ENCODE measurements at places on chromosomes 4 and X.

DNA sequence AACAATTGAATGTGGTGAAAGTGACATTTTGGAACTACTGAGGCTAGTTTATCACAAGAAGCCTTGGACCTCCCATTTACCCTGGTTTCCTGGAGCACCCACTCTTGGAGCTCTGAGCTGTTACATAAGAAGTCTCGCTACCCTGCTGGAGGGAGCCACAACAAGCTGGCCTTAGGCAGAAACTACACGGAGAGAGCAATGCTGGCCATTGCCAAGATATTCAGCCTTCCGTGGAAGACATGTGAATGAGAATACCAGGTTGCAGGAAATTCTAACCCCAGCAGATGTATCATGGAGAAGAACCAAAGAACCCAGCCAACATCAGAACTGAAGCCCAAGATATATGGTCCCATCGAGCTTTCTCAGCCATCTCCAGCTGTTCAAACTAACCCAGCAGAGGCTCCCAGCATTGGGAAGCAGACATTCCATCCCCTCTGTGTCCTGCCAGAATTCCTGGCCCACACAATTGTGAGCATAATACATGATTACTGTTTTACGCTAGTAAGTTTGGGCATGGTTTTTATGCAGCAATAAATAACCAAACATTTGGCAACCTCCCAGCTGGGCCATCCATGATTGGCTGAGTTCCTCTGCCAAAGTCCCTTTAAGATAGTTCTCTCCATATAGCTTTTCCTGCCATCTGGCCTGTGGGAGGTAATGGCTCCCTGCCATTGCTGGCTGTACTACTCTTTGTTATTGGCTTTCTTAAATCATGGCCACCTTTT is 17.9 kb upstream of the PDE5A start:
- DNase-seq: peak; percentile 89

DNA sequence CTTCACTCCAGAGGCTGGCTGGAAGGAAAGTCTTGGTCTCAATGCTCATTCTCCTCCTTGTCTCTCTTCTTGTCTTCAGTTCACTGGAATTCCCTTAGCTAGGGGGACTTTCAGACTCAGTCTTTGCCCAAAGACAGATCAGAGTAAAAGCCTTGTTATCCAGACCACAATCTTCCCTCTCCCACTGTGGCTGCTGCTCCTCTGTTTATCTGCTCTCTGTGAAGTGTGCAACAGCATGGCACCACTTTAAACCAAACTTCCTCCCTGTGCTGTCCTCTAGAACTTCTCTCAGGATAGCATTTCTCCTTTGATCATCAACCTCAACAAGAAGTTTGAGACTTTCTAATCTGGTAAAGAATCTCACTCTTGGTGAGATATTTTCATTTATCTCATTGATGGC is 530.1 kb upstream of the SLIT2 start:
- no peak for DNase-seq

DNA sequence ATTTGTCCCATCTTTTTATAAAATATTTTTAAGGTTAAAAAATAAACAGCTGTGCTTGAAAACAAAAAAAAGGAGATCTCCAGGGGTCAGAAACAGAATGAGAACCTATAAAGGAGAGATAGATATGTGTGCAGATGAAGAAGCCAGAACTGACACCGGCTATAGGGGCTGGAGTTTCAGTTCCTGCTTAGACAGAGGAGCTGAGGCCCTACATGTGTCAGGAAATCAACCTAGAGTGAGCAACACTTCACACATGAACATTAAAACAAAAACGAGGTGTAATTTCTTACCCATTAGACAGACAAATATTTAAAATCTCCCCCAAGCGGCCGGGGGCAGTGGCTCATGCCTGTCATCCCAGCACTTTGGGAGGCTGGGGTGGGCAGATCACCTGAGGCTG is 17.8 kb upstream of the HUWE1 start:
- no peak for DNase-seq

DNA sequence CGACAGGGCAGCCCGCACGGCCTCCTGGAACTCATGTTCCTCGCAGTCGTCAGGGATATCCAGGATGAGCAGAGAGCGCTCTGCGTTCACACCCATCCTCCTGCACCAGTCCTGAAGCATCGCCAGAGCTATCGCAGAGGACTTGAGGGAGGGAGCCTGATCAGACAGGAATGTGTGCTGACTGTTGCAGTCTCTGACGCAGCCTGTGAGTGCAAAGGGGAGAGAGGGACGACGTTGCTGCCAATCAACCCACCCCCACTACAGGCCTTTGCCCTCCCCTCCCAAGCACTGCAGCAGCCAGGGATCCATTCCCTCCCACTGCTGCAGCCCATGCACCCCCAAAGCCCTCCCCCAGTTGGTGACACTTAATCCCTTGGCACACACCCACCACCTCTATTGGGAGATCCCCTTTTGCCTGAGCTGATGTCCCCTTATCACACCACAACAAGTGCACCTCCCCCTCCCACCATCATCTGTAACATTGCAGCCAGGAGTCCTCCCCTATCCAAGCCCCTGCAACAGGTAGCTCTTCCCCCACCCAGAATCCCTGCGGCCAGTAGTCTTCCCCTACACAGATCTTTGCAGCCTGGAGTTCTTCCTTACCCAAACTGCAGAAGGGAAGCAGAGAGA is 897 bp downstream of the PNMA6F start:
- DNase-seq: no peak

- no peak for DNase-seq
Measured at GRCh38 chrX:129115104-129115503, 408.2 kb downstream of the SMARCA1 start.

DNA sequence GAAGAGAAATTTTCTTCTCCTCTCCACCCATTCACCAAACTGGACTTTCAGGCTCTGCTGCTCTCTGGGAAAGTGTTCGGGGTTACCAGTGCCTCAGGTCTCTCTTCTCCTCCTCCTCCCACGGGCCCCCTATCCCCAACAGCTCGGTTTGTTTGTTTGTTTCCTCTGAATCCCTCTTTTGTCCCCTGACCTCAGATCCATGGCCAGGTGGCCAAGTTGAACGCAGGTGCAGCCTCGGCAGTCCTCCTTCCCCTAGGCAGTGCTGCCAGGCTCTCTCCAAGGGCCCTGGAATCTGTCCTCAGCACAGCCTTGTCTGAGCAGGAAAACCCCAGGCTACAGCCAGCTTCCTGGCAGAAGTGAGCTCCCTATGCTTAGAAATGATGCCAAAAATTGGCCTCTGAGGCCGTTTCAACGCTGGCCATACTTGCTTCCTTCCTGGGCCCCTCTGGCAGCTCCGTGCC is 60.0 kb downstream of the FHDC1 start:
- DNase-seq: no peak

DNA sequence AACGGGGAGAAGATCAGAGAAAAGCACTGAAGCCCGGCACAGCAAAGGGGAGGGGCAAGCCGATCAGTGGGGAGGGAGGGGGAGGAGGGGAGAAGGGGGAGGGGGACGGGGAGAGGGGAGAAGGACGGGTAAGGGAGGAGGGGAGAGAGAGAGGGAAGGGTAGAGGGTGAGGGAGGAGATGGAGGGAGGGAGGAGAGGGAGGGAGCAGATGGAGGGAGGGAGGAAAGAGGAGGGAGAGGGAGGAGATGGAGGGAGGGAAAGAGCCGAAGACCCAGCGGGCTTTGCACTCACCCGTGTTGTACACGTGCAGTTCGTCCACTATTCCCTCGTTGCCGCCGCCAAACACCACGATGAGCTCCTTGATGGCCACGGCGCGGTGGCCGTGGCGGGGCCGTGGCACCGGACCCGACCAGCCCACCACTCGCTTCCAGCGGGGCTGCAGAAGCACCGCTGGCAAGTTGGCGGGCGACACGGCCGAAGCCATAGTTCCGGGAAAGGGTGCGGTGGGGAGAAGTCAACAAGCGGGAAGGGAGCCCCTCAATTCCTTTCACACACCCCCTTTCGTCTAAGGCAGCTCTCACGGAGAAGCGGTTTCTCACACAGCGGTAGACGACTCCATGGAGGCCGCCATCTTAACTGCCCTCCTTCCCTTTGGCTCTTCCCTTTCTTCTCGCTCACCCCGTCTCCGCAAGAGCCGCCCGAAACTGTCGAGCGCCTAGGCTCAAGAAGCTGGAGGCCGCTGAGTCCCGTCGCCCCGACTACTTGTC is 1.1 kb downstream of the HCFC1 start:
- DNase-seq: no peak

DNA sequence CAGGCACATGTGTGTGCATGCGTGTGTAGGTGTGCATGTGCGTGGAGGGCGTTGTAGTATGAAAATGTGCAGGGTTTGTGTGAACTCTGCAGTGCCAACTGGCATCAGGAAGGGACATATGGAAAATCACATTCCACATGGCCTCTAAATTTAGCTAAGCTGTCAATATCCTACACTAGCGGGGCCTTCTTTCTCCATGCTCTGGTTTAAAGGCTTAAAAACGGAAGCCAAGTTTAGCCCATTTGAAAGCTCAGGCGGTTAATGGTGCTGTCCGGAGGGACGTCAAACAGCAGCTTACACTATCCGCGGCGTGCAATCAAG is 144.1 kb upstream of the NOCT start:
- no peak for DNase-seq

- DNase-seq: peak; percentile 51
Measured at GRCh38 chrX:150032742-150033141, 94.5 kb upstream of the EOLA2 start.

GRCh38 chrX:106912864-106913263 is 7.3 kb upstream of the CLDN2 start:
- no peak for DNase-seq

GRCh38 chr4:148090503-148091476 is 351.4 kb downstream of the NR3C2 start:
- DNase-seq: no peak

GRCh38 chr4:187258651-187259401 is 535.2 kb upstream of the FAT1 start:
- DNase-seq: no peak

DNA sequence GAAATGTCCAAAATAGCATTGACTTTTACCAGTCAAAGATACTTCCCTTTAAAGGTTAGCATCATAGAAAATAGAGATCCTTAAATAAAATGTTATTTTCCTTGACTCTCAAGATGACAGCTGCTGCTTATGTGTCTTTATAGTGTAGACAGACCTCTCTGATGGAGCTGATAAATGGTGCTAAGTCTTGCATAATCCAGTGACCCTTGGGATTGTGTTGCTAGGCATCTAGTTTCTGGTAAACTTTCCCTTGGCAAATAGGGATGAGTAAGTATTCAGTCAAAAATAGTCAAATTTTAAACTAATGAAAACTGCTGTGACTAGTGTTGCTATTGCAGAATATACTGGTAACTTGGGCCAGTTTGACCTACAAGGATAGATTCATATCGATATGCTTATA is 53.6 kb downstream of the MBNL3 start:
- DNase-seq: no peak

DNA sequence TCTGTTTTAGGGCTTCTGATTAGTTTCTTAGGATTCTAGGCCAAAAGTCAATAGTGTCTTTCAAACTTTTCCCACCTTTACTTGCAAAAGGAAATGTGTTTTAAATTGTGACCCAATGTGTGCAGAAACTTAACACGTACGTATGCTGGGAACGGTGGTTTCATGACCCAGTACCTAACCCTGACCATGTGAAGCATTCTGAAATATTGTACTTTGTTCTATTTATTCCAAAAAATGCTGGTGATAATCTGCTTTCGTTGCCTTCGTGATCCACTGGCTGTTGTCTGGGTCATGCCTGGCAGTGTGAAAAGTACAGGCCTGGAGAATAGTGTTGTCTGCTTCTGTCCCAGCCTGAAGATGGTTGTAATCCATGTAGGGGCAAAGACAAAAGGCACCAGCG is 26.7 kb upstream of the TADA2B start:
- no peak for DNase-seq

- DNase-seq: no peak
Measured at GRCh38 chrX:78104447-78105176, 564 bp downstream of the PGK1 start.

GRCh38 chr4:169098054-169098497 is 88.0 kb upstream of the CBR4 start:
- DNase-seq: no peak

GRCh38 chrX:15815779-15816437 is 25.6 kb downstream of the ZRSR2 start:
- DNase-seq: no peak

- DNase-seq: no peak
Measured at GRCh38 chr4:186131935-186132334, 27.4 kb downstream of the FAM149A start.

- DNase-seq: no peak
Measured at GRCh38 chr4:2832309-2832980, 11.2 kb upstream of the ADD1 start.

DNA sequence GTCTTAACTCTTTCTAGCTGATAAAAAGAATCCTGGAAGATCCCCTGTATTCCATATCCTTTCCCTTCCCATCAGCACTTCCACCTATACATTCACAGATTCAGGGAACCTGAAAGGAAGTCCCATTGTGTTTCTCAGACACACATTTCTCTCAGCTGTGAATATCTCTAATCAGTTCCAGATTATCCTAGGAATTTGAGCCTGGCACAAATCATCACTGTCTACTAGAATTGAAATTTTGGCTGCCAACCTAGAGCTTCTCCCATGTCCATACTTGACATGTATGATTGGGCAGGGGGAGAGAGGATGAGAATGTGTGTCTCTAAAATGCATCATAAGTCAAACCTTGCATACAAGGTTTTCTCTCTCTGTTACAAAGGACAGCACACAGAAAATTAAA is 53.1 kb downstream of the NDST3 start:
- DNase-seq: peak; percentile 2

GRCh38 chr4:43296946-43297528 is 404.5 kb downstream of the GRXCR1 start:
- no peak for DNase-seq

- no peak for DNase-seq
Measured at GRCh38 chr4:55296096-55296495, 49.9 kb upstream of the SRD5A3 start.

GRCh38 chr4:154959756-154960155 is 178.7 kb downstream of the RBM46 start:
- DNase-seq: no peak

GRCh38 chrX:46686003-46686645 is 72.8 kb downstream of the SLC9A7 start:
- DNase-seq: no peak

DNA sequence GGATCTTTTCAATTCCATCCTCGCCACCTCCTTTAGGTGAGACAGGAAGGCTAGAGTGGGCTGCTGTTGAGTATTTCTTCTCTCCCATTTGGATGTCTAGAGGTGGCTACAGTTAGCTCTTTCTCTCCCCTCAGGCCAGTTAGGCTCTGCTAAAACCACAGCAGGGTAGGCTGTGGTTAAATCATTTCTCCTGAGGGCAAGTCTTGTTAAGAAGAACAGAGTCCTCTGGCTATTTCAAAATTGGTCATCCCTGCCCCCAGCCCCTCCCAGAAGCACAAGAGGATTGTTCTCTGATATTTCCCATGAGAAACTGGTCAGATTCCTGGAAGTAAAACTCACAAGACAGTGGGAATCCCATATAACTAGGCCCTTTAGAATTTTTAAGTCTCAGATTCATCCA is 1359.5 kb downstream of the TECRL start:
- DNase-seq: no peak

DNA sequence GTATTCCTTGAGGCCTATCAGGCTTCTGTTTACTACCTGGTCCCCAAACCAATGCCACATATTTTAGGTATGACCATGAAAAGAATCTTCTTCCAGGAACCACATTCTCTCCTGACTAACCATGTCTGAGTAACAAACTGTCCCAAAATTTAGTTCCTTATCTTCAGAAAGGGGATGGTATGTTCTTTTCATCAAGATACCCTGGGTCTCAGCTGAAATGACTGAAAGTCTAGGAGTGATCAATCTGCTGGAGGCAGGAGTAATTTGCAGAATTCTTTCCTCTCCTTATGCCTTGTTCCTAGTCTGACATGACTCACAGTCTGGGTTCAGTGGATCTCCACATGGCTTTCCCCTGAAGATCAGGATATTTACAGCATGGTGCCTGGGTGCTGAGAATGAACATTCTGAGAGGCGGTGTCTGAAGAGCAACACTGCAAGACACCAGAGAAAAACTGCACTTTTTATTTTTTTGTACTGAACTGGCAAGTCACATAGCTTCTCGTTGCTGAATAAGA is 665.5 kb downstream of the TLL1 start:
- no peak for DNase-seq

Data from HFF-Myc (cell line).